ENCODE measurements at places on chromosomes 1 and 21. TPM values are rescaled to one million over a fixed set of nuclear protein-coding genes. Genes with fewer than 3 reads are reported as not detected.

GRCh38 chr1:212853658-212854057 is 4.4 kb upstream of the FLVCR1 start:
- ATAC-seq: no peak

GRCh38 chr1:11804666-11805421 is 920 bp downstream of the MTHFR start:
- ATAC-seq: no peak

- no peak for ATAC-seq
Measured at GRCh38 chr1:160781186-160781766, 14.7 kb upstream of the LY9 start.

GRCh38 chr1:173249349-173249748 is 42.2 kb upstream of the TNFSF4 start:
- ATAC-seq: no peak

FCRL5 gene
- total RNA-seq: 0.05 TPM

DMBX1 gene
- total RNA-seq: not detected

All from gastroesophageal sphincter (tissue), 4 donors.